Glutamatergic neuron (in vitro differentiated cells): ENCODE measurements at places on chromosomes 5 and 9.

DNA sequence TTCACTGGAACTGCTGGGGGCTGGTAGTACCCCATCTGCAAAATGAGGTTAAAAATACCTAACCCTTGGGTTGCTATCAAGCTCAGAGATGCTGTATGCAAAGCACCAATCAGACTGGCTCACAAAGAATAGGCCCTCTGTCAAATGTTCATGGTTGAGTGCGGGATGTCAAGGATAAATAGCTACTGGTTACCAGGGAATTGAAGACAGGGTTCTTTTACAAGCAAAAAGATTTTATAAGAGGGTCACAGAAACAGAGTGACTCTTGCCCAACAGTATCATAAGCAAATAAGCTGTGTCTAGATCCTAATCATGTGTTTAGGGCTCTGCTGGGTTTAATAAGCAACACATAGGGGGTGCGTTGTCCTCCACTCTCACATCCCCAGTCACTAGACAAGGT, 11.9 kb downstream of the SYK start:
- no peak for DNase-seq

- DNase-seq = no peak
Measured at GRCh38 chr5:116145416-116145815, 60.6 kb downstream of the COMMD10 start.

DNA sequence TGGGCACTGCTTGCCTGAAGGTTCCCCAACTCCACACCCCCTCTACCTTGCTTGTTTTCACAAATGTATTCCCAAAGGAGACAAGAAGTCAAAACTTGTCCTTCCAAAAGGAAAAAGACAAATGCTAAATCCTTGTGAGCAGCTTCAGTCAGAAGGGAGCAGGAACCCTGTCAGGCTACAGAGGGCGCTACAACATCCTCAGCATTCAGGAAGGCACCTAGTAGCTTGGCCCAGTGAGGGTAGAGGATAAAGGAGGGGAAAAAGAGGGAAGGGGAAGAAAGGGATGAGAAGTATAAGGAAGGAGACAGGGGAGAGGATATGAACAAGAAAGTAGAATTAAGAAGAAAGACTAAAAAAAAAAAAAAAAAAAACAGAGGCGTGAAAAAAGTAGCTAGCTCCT, 97.5 kb downstream of the MLLT3 start:
- no peak for DNase-seq

GRCh38 chr5:124652892-124653441, 93.5 kb downstream of the ZNF608 start:
- no peak for DNase-seq

GRCh38 chr5:62124266-62124665, 181.7 kb upstream of the KIF2A start:
- DNase-seq = no peak

GRCh38 chr9:129022037-129022436, 6.1 kb downstream of the SH3GLB2 start:
- no peak for DNase-seq

DNA sequence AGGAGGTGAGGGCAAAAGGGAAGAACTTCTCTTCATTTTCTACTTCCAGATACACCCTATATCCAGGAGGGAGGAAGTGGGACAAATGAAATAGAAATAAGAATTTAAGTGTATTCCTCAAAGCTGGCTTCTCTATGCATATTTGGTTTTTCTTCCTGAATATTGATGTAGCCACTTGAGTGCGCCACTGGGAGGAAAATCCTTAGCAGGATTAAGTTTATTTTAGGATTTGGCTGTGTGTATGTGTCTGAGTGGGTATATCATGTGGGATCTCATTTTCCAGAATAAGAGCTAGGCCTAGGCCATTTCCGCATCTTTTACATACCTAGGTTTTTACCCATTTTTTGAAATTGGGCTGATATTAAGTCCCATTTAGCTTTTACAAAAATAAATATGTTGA, 42.5 kb downstream of the MAP1B start:
- DNase-seq = no peak

DNA sequence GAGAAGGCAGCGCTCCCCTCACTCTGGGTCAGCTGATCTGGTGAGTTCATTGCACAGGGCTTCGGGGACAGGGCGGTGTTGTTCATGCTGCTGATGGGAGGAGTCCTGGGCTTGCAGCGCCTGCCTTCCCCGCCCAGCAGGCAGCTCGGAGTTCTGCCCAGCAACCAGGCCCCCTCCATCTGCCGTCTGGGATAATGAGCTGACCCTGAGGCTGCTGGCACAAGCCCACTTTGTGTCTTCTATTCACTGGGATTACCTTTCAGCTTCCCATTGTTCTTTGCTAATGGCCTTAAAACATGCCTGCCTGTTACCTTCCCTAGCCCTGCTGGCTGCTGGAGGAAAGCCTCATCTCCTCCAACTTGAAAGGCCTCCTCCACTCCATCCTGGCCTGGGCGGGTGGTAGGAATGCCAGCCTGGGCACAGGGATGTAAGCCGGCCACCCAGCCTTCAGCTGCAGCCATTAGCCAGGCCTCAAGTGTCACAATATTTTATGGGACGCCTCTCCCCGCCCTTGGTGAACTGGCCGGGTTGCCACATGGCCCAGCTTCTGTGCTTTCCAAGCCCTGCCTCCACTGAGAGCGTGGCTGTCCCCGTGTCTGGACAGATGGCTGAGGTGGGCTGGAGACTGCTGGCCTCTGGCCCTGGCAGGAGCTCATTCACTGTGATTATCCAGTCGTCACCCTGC, 70.4 kb downstream of the GADD45G start:
- peak; percentile 90 for DNase-seq

DNA sequence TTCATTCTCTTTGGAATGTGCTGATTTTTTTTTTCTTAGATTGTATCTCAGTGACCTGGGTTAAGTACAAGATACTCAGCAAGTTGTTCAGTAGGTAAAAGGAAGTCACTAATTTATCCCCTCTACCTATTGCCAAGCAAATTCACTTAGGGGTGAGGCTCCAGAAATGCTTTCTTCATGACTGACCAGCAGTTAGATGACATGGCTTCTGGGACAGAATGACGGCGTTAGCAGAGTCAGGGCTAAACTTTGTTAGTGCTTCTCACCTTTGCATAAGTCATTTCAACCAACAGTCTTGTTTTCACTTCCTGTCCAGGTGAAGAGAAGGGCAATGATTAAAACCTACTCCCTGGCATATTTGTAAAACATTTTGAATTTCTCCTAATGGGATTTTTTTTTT, 20.2 kb upstream of the MTAP start:
- DNase-seq = no peak

DNA sequence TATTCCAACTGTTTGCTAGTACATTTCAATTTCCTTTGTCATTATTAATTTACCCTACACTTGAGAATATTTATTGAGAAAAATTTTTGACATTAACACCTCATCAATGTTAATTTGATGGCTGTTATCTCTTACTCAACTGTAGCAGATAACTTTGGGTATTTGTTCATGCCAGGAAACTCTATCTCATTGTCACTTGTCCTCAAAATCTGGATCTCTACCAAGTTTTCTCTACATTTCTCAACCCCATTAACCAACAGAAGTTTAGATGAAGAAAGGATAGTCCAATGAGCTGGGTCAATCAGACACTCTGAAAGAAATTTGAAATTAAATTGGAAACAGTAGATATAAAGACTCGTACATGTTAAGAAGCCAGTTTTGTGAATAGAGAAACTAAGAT, 395.3 kb downstream of the TUSC1 start:
- no peak for DNase-seq

GRCh38 chr5:72248410-72248981, 71.5 kb downstream of the MRPS27 start:
- DNase-seq = no peak

- no peak for DNase-seq
Measured at GRCh38 chr5:155125551-155126095, 112.1 kb downstream of the KIF4B start.

- DNase-seq = no peak
Measured at GRCh38 chr9:22120159-22120549, 111.0 kb upstream of the CDKN2B start.

GRCh38 chr5:52728686-52729085, 59.0 kb upstream of the ITGA1 start:
- no peak for DNase-seq

DNA sequence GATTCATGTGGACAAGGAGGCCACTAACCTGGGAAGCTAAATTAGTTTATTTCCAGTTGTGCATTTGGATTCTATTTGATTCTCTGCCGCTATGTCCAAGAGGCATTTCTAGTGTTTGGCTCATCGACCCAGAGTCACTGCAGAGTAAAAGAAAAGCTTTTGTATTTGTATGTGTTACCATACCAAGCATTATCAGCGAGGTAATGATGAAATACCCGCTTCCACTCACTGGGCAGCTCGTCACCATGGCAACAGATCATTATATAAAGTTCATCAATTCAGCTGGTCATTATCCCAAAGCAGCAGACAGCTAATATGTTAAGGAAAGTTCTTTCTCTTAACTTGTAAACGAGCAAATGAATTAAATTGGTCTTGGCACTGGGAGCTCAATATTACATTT, 380.3 kb downstream of the SEMA5A start:
- no peak for DNase-seq

DNA sequence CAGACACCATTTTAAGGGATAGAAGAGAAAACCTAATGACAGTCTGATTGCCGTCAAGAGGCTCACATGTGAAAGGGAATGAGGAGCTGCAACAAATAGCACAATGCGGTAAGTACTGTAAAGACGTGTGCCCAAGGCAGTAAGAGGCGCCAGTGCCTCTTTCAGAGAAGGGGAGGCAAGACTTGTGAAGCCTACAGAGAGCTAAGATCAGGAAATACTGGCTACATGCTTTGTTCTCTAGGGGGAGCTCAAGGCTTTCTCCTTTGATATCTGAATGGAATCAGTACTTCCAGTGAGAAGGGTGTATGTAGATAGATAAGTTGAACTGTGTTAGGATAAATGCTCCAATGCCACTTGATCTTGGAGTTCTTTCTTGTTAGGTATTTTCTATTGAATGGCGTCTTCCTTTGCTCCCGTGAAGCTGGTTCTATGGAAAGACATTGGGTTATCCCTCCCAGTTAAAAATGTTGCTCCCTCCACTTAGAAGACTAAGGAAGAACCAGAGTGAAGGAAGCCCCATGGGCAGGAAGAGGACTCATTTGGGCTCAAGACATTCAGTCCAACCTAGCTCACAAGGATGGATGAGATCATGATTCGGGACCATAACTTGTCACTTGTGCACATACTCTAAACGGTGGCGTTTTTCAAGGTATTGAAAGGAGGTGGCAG, 23.5 kb upstream of the ALDOB start:
- DNase-seq = no peak

- DNase-seq = no peak
Measured at GRCh38 chr9:69599232-69599971, 72.8 kb downstream of the APBA1 start.

DNA sequence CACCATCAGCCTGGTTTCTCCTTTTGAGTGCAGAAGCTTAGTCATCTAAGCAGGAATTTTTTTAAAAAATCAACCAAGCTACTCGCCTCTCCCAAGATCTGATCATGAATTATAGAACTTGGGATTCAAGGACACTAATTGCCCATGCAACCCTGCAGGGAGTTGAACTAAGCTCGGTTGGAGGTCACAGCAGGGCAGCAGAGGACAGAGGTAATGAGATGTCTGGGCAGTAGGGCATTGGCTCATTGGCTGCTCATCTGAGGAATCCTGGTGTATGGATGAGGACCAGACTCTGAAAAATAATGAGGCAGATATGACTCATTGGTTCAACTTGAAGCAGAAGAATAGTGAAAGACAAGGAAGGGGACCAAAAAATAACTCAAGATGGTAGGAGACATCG, 111.8 kb upstream of the TLE1 start:
- no peak for DNase-seq

DNA sequence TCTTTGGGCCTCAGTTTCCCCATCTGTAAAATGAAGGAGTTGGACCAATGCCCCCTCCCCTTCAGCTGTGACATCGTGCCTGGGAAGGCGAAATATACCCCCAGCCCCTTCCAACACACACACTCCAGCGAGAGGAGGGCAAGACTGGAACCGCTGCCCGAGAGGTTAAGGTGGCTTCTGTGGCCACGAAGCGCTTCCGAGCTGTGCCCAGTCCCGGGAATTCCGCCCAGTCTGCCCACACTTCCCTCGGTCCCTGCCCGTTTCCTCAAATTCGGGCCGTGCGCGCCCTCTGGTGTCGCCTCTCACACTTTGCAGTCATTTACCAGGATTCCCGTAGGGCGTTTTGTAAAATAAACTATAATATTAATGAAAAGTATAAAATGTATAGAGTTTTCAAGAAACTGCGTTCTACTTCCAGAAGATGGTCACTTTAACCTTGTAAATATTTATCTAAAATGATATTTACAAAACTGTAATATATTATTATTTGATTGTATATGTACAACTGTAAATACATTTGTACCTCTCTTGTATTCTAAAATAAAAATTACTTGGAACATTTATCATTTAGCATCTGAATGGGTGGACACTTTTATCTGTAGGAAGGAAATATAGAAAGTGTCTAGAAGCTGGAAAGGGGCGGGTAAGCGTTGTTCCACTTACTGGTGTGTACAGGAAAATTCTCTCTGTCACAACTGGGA, 11.0 kb upstream of the EXOSC2 start:
- peak; percentile 85 for DNase-seq

GRCh38 chr5:142878638-142879037, 108.5 kb downstream of the ARHGAP26 start:
- DNase-seq = no peak

- DNase-seq = no peak
Measured at GRCh38 chr5:110031402-110032140, 341.8 kb downstream of the MAN2A1 start.

DNA sequence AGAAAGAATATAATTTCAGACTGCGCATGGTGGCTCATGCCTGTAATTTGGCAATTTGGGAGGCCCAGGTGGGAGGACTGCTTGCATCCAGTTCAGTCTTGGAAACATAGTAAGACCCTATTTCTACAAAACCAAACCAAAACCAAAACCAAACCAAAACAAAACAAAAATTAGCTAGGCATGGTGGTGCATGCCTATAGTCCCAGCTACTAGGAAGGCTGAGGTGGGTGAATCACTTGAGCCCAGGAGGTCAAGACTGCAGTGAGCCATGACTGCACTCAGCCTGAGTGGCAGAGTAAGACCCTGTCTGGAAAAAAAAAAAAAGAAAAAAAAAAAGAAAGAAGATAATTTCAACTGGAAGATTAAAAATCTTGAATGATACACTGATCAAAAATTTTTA, 137.0 kb upstream of the ACOT12 start:
- DNase-seq = no peak

GRCh38 chr9:20740929-20741582, 57.0 kb downstream of the FOCAD start:
- DNase-seq = no peak

- DNase-seq = no peak
Measured at GRCh38 chr9:129472651-129473102, 148.2 kb downstream of the C9orf50 start.

DNA sequence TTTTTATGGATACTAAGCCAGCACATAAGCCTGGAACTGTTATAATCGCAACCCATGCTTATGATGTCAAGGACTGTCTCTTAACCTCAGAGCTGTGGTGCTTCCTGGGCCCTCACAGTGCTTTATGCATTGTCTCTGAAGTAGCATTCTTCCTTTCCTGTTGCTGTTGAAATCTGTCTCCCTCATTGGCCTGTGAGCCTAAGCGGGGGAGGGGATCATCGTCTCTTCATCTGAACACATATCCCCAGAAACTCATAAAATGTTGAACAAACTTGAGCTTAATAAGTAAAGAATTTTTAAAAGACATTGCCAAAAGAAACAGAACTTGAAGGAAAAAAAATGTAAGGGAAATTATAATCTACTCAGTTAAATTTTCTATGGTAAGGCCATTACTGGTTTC, 80.3 kb downstream of the SGCD start:
- DNase-seq = no peak

GRCh38 chr5:88883059-88883835, at the start of gene MEF2C:
Gene MEF2C (minus strand): TSS chr5:88883184. CDS start chr5:88823788, 59,396 bp downstream.
- DNase-seq = peak; percentile 41

- DNase-seq = no peak
Measured at GRCh38 chr5:36492984-36493654, 113.3 kb upstream of the SLC1A3 start.

GRCh38 chr5:175539936-175540335, 61.6 kb downstream of the SFXN1 start:
- DNase-seq = no peak
